ENCODE measurements at places on chromosomes 2 and 18. TPM values are rescaled to one million over a fixed set of nuclear protein-coding genes. Genes with fewer than 3 reads are reported as not detected.

TP53I3 gene
- 5.1 TPM for total RNA-seq

CRYGD gene
- not detected for total RNA-seq

SPP2 gene
- total RNA-seq = not detected

SRD5A2 gene
- not detected for total RNA-seq

MSH6 gene
- 66.7 TPM for total RNA-seq

PLGLB2 gene
- total RNA-seq = 1.5 TPM

CROCC2 gene
- not detected for total RNA-seq

CYP26B1 gene
- total RNA-seq = 1.7 TPM

GRCh38 chr18:58190842-58191530, 147.0 kb downstream of the NEDD4L start:
- no peak for DNase-seq

DNA sequence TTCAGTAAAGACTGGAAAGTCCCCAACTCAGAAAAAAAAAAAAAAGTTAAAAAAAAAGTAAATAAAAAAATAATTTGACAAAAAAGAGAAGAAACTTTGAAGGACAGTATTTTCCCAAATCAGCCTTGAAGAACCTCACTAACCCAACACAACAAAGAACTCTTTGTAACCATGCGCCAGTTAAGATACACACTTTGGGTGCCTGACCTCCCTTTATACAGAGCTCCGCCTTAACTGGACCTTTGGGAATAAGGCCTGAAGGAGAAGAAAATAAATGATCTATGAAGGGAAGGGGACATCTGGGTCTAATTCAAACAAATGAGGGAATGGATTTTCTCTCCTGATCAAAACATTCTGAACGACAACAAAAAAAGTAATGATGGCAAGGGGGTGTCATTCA, 2.2 kb upstream of the GFPT1 start:
- no peak for DNase-seq

DNA sequence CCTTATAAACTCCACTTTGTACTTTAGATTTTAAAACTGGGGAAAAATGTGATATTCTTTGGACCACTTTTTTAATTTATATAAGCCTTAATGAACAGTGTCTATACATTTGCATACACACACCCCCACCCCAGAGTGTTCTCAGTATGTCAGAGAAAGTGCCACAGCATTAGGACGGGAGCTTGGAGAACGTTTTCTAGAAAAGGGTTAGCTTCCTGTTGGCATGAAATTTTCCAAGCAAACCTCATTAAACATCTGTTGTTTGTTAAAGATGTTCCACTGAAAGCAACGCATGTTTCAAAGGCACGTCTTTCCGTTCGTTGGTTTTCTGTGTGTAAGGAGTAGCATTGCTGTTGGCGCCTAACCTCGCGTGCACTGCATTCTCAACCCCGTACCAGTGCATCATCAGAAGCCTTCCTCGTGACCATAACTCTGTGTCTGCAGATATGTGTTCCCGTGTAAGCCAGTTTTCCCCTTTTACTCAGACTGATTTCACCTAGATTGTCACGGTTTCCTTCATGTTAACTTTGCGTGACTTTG, 228.5 kb downstream of the ALPK2 start:
- DNase-seq = no peak

GRCh38 chr2:198901894-198902293, 555.8 kb downstream of the SATB2 start:
- DNase-seq = peak; percentile 8

- no peak for DNase-seq
Observed at GRCh38 chr2:145096582-145096981, 576.7 kb upstream of the ZEB2 start.

- no peak for DNase-seq
Observed at GRCh38 chr2:8125741-8126711, 555.8 kb upstream of the ID2 start.

GRCh38 chr2:180905002-180905401, 75.4 kb upstream of the UBE2E3 start:
- no peak for DNase-seq

DNA sequence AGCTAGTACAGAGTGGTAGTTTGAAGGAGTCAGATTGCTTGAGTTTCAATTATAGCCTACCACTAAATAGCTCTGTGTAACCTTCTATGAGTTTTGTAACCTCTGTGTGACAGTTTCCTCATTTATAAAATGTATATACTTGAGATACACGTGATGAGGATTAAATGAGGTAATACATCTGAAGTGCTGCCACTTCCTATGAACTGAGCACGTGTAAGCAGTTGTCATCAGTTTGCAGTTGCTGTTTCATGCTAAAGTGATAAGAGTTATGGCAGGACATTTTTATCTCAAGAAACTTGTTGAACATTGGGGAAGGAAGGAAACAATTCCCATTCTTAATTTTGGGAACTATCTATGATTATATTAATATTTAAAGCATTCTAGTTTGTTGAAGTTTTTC, 38.5 kb downstream of the CARF start:
- DNase-seq = peak; percentile 22

DNA sequence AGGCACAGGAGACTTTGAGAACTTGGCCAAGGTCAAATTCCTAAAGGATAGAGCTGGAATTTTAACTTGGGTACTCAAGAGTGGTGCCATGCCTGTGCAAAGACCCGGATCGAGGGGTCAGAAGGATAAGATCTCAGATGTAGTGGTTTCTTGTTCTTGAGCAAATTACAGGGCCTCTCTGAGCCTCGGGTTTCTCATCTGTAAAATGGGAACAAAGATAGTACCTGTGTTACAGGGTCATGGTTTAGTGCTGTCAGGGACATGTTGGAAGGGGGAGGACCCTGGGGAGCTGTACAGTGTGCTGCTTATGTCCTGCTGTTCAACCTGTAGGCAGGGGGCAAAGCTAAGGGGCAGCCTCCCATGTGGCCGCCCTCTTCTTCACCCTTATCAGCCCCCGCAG, 173.5 kb upstream of the HAAO start:
- DNase-seq = no peak

GRCh38 chr2:239646184-239646583, 245.4 kb upstream of the HDAC4 start:
- DNase-seq = no peak

GRCh38 chr2:19861813-19862212, 40.0 kb downstream of the TTC32 start:
- no peak for DNase-seq

DNA sequence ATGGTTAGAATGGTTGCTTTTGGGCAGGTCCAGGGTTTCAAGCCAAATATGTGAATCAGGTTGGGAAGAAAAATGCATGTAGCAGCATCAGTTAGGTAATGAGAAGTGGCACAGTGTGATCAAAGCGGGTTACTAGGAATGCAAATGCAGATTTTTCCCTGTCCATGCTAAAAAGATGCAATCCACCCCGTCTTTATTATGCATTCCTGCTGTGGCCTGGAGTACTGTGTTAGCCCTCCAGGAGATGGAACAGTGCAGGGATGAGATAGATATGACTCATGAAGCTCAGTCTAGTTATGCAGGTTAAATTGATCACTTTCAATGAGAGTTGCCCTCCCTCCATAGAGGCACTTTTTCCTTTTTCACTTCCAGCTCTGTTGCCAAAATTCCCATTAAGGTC, 283.8 kb downstream of the CTNNA2 start:
- no peak for DNase-seq
